ENCODE measurements at places on chromosomes 4 and X.

- H3K27ac ChIP-seq = peak overlapping the region; percentile 64
- H3K4me3 ChIP-seq = peak overlapping the region; percentile 50
- peak; percentile 73 for DNase-seq
- no peaks in the 10 kb centered on the region for H3K27me3 ChIP-seq
- peaks cover 14% of the 10 kb centered on the region for H3K4me1 ChIP-seq
Measured at GRCh38 chrX:103215425-103215991, 600 bp downstream of the BEX4 start.

DNA sequence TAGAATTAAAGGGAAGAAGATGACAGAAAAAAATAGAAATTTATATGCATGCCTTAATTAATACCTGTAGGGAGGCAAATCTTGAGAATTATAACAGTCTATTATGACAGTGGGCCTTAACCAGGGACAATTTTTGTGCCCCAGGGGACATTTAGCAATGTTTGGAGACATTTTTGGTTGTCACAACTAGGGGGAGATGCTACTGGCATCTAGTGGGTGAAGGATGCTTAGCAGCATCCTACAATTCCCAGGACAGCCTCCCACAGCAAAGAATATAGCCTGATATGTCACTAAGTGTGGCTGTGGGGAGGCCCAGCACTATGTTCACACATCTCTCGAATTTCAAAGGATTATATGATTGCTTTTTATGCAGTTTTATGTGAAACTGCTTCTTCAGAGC is 10.5 kb downstream of the GPR82 start:
- H3K27me3 ChIP-seq = no peaks in the 10 kb centered on the region
- H3K4me3 ChIP-seq = no peak overlapping the region
- DNase-seq = no peak
- H3K27ac ChIP-seq = no peak overlapping the region
- peaks cover 5% of the 10 kb centered on the region for H3K36me3 ChIP-seq

GRCh38 chr4:148901075-148901705 is 459.0 kb upstream of the NR3C2 start:
- no peaks in the 10 kb centered on the region for H3K36me3 ChIP-seq
- no peaks in the 10 kb centered on the region for H3K27me3 ChIP-seq
- no peak for DNase-seq
- no peak overlapping the region for H3K4me3 ChIP-seq
- H3K4me1 ChIP-seq = no peaks in the 10 kb centered on the region

GRCh38 chrX:134929808-134930207 is 61.0 kb upstream of the SMIM10 start:
- peaks cover 18% of the 10 kb centered on the region for H3K4me1 ChIP-seq
- peak; percentile 50 for DNase-seq
- no peaks in the 10 kb centered on the region for H3K36me3 ChIP-seq
- H3K27me3 ChIP-seq = no peaks in the 10 kb centered on the region

DNA sequence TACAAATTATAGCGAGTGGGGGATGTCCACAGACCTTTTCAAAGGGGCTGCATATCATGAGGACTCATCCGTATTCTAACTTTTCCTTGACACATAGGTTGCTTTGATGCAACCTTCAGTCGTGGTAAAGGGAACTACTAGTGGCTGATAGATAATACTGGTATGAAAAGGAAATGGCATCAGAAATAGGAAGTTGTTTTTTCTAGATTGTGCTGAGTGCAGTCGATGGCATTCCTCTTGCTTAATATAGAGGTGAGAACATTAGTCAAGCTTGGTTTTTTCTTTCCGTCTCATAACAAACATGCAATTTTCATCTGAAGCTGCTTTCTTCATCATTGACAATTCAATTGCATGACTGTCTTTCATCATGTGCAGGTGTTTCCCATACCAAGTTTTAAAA is 16.6 kb downstream of the ENPEP start:
- H3K4me1 ChIP-seq = peaks cover 6% of the 10 kb centered on the region
- H3K36me3 ChIP-seq = no peaks in the 10 kb centered on the region
- H3K27me3 ChIP-seq = no peaks in the 10 kb centered on the region

DNA sequence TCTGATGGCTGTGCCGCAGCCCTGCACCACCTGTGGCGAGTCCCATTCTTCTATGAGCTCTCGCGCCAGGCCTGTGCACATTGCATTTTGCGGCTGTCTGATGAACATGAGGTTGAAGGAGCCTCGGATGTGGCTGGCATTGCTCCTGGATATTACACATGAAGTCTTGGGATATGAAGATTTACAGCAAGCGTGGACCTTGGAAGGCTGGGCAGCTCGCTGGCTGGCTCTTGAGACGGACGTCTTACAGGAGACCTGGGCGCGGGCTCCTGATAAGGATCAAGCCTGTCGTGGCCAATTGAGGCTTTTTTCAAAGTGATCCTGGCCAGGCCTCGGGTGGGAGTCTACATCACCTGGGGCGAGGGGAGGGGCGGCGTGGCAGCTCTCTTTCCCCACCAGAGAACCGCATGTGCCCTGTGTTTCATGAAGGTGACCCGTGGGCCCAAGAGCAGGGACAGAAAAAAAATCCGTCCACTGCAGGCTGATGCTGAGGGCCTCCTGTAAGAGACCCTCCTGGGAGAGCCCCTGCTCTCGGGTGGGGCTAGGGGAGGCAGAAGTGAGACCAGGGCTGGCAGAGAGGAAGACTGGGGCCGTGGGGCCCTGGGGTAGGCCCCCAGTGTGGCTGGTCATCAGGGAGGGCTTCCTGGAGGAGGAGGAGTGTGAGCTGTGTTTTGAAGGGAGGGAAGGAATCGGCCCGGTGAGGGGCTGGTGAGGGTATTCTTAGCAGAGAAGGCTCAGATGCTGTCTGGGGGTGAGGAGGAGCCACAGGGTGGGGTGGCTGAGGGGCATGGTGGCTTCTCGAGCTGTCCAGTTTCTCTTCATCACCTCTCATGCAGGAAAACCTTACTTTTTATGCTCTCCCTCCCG is 23.6 kb downstream of the CPZ start:
- no peak for DNase-seq
- H3K27ac ChIP-seq = no peak overlapping the region
- H3K36me3 ChIP-seq = no peaks in the 10 kb centered on the region
- H3K4me1 ChIP-seq = no peaks in the 10 kb centered on the region
- H3K4me3 ChIP-seq = no peak overlapping the region

- H3K36me3 ChIP-seq = no peaks in the 10 kb centered on the region
- no peak for DNase-seq
Measured at GRCh38 chr4:61786211-61786610, 586.1 kb downstream of the ADGRL3 start.

- no peak for DNase-seq
- H3K4me1 ChIP-seq = peaks cover 5% of the 10 kb centered on the region
- H3K27me3 ChIP-seq = no peaks in the 10 kb centered on the region
- no peaks in the 10 kb centered on the region for H3K36me3 ChIP-seq
- H3K4me3 ChIP-seq = no peak overlapping the region
Measured at GRCh38 chrX:42237956-42238355, 314.6 kb upstream of the CASK start.

DNA sequence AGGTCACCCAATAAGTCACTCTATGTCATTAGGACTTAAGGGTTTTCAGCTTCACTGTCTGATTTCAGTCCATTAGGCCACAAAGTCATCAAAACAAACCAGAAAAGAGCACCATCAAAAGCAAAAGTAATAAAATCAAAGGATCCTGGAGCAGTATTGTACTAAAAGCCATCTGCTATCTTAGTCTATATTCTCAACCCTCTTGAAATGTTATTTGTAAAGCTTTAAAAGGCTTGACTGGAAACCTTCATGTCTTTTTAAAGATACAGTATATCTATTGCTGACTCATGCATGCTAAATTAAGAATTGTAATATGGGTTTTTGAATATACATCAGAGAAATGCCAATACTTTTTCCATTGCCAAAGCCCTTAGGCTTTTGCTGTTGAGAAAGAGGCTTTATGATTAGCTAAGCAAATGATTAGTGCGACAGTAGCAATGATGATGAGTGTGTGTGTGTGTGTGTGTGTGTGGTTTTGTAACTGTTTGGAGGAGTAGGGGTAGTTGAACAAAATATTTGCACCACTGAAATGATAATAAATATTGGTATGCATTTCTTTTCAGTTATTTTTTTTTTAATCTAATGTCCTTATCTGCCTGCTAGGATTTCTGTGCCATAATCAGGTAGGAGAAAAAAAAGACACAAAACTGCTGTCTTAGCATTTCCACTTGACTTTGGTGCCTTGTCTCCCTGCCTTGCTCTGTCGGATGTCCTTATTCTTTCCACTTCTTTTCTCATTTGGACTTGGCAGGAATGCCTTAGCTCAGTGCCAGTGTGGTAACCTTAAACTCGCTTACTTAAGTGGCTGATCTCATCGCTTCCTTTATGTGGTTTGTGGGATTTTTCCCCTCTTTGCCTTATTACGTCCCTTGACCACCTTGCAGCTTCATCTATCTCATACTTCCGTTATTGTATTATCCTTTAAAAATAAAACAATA is 119.7 kb downstream of the PCDH7 start:
- DNase-seq = no peak
- no peak overlapping the region for H3K4me3 ChIP-seq
- no peak overlapping the region for H3K27ac ChIP-seq
- H3K4me1 ChIP-seq = no peaks in the 10 kb centered on the region

GRCh38 chr4:120431180-120431579 is 364.5 kb upstream of the MAD2L1 start:
- no peak for DNase-seq
- no peak overlapping the region for H3K4me3 ChIP-seq
- H3K4me1 ChIP-seq = no peaks in the 10 kb centered on the region
- no peaks in the 10 kb centered on the region for H3K27me3 ChIP-seq
- H3K36me3 ChIP-seq = no peaks in the 10 kb centered on the region

- H3K4me1 ChIP-seq = no peaks in the 10 kb centered on the region
- no peaks in the 10 kb centered on the region for H3K27me3 ChIP-seq
- no peaks in the 10 kb centered on the region for H3K36me3 ChIP-seq
Measured at GRCh38 chrX:18792828-18793227, 85.4 kb downstream of the PPEF1 start.

DNA sequence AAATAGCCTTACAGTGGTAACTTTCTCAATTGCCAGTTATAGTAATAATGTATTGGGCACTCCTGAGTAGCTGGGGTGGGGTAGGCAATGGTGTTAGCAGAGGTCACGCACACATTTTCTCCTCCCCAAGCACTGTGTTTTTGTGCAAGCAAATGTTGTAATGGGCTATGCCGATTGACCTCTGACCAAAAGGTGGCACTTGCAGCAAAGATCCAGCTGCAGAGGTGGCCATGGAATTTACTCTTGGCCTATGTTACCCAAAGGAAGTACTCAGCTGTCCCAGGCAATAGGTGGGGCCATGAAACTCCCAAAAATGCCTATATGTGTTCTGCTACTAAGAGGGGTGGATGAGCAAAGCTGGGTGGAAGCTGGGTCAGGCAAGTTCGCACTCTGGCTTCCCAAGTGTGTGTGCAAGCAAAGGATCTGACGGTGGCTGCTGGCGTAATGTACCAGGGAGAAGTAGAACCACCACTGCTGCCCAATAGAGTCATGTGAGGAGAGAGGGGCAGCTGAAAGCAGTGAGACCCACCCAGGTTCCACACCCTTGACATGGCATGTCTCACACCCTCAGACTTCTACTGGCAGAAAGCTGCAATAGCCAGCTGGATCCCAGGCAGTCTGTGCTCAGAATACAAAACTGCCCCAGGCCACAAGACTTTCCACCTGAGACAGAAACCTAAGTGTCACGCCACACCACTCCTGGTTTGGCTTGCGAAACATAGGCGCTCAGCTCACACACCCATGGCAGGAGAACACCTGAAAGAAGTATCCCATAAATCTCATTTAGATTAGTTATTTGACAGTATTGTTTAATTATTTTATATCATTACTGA is 353.3 kb upstream of the EMCN start:
- H3K4me3 ChIP-seq = no peak overlapping the region
- DNase-seq = no peak
- no peak overlapping the region for H3K27ac ChIP-seq
- H3K4me1 ChIP-seq = peaks cover 8% of the 10 kb centered on the region
- H3K36me3 ChIP-seq = no peaks in the 10 kb centered on the region

DNA sequence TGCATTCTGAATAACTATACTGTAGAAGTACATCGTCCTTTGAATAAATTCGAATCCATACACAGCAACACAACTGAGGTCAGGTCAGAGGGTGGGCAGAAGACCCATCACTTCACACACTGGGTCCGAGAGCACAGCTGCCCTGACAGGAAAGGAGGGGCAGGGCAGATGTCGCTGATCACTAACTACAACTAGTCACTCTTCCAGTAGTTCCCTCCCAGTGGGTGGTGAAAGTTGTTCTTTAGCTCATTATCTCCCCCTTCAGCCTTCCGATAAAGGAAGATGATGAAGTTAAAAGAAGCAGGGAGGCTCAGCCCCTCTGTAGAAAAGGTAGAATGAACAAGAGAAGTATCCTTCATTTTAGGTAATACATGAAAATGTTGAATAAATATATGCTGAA is 278.9 kb downstream of the INPP4B start:
- DNase-seq = no peak
- no peak overlapping the region for H3K27ac ChIP-seq
- H3K27me3 ChIP-seq = no peaks in the 10 kb centered on the region
- H3K4me3 ChIP-seq = no peak overlapping the region
- no peaks in the 10 kb centered on the region for H3K36me3 ChIP-seq

DNA sequence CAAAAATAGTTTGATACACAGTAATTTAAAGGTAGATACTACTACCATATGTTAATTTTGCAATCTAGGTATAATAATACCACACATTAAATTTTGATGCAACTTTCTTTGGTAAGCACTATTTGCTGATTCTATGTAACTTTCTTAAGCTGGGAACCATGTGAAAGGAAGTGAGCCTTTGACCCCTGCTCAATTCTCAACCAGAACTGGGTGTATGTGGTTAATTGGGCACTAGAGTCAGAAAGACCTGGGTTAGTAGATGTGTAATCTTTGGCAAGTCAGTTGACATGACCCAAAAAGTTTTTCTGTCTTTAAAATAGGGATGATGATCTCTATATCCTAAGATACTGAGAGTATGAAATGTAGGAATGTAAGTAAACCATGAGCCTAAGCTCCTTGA is 22.4 kb downstream of the TLR2 start:
- DNase-seq = no peak
- peaks cover 4% of the 10 kb centered on the region for H3K27me3 ChIP-seq
- no peak overlapping the region for H3K4me3 ChIP-seq
- H3K36me3 ChIP-seq = no peaks in the 10 kb centered on the region

DNA sequence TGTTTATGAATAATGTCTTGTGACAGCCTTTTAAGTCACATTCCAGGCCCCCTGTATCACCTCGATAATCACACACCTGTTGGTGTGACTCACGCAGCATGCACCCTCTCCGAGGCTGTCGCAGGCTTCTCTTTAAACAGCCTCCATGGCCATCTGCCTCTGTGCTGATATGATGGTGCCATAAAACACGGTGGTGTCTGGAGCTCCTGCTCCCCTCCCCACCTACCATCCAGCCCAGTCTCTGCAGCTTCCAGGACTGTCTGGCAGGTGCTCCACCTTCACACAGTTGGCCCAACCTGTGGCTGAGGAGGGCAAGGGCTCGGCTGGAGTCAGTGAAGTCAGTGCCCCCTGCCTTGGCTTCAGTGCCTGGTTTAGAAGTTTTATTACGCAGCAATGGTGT is 173.8 kb upstream of the RPL34 start:
- no peak overlapping the region for H3K27ac ChIP-seq
- no peak for DNase-seq

DNA sequence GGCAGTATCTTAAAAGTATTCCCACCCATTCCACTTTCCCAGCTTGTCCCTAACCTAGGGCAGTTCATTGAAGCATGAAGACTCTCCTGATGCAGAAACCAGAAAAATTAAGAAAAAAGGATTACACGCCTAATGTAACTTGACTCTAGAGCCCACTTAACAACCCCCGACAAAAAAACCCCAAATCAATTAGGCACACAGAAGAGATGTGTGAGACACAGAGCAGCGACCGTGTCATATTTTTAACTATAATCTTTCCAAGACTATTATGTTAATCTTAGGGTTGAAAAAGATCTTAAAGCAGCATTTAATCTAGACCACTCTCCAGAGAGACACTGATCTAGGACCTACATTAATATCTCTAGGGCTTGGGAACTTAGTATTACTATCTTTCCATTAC is 1.3 kb downstream of the YTHDC1 start:
- H3K4me3 ChIP-seq = peak overlapping the region; percentile 76
- H3K36me3 ChIP-seq = peaks cover 28% of the 10 kb centered on the region
- H3K27me3 ChIP-seq = no peaks in the 10 kb centered on the region
- peak overlapping the region; percentile 92 for H3K27ac ChIP-seq
- peaks cover 52% of the 10 kb centered on the region for H3K4me1 ChIP-seq
